ENCODE measurements at places on chromosomes 5 and 9. TPM values are rescaled to one million over a fixed set of nuclear protein-coding genes. Genes with fewer than 3 reads are reported as not detected.

Gene RALGPS1
- total RNA-seq: 21.8 TPM

Gene FCN2
- not detected for total RNA-seq

DNA sequence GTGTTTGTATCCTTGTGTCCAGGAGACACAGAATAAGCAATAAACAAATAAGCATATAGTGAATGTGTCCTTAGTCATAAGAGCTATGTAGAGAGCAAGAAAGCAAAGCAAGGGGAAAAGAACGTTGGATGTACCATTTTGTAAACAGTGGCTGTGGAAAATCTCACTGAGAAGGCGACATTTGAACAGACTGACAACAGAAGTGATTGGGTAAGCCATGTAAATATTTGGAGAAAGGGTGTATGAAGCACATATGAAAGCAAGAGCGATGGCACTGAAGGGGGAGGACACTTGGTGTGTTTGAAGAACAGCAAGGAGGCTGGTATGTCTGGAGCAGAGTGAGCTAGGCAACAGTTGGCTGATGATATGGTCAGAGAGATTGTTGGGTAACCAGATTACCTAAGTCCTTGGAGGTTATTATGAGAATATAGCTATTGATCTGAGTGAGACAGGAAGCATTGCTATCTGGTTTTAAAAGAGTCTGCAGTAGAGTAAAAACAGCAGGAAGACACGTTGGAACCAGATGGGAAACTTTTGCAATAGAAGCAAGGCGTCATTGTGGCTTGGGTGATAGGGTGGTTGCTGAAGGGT, 115.5 kb upstream of the IL7R start:
- no peak for DNase-seq

- DNase-seq: no peak
Measured at GRCh38 chr5:141477815-141478214, 2.0 kb downstream of the PCDHGC3 start.

Gene ACOT12
- 0.21 TPM for total RNA-seq

- DNase-seq: no peak
Measured at GRCh38 chr5:95621839-95622629, 2.1 kb downstream of the GPR150 start.

GRCh38 chr5:5181650-5182324, 41.7 kb downstream of the ADAMTS16 start:
- no peak for DNase-seq

GRCh38 chr5:72955143-72955767, 586 bp upstream of the FCHO2 start:
- DNase-seq: no peak

Gene INSYN2B
- total RNA-seq: 0.26 TPM

- no peak for DNase-seq
Measured at GRCh38 chr5:93805616-93806379, 64.4 kb upstream of the POU5F2 start.

- no peak for DNase-seq
Measured at GRCh38 chr5:128174951-128175350, 91.4 kb downstream of the SLC12A2 start.

DNA sequence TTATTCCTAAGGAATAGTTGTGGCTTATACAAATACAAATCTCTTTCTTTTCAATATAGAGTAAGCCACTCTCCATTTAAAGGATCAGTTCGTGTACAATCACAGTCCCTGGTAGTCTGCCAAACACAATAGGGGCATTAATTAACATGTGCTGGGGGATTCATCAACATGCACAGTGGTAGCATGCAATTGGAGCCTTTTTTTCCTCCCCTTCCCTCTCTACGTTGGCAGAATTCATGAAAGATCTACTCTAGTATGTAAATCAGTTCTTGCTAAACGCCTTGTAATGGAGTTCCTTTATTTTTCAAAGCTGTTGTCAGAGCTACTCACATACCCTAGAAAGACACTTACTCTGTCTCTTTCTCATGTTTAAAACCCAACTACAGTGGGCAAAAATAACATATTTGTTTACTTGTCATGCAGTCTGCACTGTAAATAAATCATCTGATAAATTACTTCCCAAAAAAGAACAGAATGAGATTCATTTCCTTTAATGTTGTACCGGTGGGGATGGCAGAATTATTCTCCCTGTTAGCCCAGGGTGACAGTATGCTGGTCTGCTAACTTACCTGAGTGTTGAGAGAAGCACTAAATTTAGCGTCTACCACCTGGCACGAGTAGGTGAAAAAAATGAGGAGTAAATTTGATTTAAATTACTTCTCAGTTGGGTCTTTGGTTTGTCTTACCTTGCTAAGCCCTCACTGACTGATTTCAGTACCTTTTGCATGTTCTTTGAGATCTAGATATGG, 341.5 kb upstream of the CCNH start:
- no peak for DNase-seq

DNA sequence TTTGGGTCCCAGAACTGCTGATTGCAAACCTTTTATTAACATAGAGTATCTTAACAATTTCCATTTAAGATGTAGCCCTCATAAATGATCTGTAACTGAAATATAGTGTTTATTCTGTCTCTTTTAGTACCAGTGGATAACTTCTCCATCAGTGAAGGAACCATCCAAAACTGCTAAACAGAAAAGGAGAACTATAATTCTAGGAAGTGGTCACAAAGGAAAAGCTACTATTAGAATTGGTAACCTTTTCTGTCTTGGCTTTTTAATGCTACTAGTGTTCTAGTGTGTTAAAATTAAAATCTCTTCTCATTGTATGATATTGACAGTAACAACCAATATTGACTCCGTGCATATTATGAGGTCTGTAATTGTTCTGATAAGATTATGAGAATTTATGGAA, 12.8 kb downstream of the CEP78 start:
- no peak for DNase-seq

DNA sequence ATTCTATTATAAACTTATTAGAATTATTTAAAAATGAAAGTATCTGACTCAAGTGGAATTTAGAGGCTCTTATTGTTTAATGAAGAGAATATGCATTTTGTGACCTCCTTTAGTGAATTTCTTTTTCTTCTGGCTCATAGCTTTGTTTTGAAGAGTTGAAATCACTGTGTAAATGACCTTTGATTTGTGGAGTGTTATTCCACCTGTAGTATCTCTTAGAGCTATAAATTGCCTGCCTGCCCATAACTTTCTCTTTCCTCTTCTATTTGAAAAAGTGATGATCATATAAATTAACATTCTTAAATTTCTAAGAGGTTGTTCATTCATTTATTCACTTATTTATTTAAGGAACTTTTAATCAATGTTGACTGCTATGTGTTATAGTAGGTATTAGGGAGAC, 16.1 kb downstream of the CSNK1G3 start:
- no peak for DNase-seq

GRCh38 chr5:23013395-23013998, 160.4 kb upstream of the CDH12 start:
- DNase-seq: no peak

Gene PCDHGA12
- total RNA-seq: 7.8 TPM

- no peak for DNase-seq
Measured at GRCh38 chr5:38712391-38712790, 133.4 kb upstream of the OSMR start.

- no peak for DNase-seq
Measured at GRCh38 chr9:87007711-87008366, 60.5 kb upstream of the GAS1 start.

- DNase-seq: no peak
Measured at GRCh38 chr9:78828521-78828920, 531.6 kb downstream of the PSAT1 start.

GRCh38 chr5:131396015-131396414, 132.2 kb downstream of the CDC42SE2 start:
- DNase-seq: no peak

DNA sequence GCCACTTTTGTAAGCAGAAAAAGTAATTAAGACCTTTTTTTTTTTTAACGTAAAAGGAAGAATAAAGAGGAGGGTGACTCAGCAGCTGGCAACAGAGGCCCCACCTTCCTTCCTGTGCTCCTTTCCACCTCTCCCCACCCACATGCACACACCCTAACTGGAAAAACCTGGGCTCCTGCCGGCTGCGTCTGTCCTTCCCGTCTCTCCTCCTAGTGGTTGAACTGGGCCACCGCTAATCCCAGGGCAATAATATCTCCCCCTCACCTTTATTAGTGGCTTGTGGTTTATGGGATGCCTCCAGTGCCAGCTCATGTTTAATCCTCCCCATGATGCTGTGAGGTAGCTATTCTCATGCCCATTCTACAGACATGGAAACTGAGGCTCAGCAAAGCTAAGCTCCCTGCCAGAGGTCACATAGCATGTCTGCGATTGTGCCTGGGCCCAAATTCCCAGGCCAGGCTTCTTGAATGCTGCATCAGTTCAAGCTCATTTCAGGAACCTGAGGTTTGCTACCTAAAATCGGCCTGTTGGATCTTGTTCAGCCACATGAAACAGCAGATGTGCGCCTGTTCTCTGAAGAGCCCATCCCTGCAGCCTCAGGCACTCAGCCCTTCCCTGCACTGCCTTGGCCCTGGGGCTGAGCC, 60.9 kb upstream of the IL17B start:
- DNase-seq: no peak

- no peak for DNase-seq
Measured at GRCh38 chr5:139402561-139403158, 1.2 kb downstream of the SPATA24 start.

GRCh38 chr5:180618487-180618828, 27.2 kb upstream of the SCGB3A1 start:
- DNase-seq: no peak

Gene MEIKIN
- total RNA-seq: not detected

DNA sequence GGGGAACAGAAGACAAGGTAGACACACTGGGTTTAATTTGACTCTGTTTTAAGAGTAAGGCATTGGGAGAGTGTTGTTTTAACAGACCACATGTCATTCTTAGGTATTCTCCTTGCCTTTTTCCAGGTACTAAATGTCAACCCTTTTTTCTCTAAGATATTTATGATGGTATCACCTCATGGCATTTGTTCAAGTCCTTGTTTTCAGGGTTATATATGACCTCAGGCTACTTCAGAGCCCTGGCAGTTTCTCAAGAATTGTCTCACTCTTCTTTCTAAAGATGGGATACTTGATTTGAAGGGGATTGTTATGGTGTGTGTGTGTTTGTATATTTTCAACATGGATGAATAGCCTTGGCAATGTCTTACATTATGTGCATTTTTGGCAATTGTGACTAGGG, 131.1 kb upstream of the ACTBL2 start:
- no peak for DNase-seq

Measured in urinary bladder (tissue), 4 donors.